ENCODE measurements at places on chromosomes 2 and 18.
A peak's percentile ranks its signal among the peaks of the same experiment; 100 is the strongest.

DNA sequence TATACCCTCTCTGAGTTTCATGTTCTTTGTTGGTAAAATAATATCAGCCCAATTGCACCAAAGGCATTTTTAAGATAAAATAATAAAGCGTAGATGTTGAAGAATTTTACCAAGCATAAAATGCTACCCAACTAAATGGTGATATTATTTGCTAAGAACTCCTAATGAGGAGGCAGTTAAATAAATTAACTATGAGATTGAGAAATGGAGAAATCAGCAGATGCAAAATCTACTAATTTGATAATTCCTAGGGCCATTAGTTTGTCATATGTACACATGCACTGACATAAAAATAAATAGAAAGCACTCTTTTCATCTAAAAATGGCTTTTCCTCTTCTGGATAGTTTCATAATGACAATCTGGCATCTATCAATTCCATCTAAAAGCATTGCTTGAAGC is 681.5 kb upstream of the FAM98A start:
- no peak for DNase-seq

DNA sequence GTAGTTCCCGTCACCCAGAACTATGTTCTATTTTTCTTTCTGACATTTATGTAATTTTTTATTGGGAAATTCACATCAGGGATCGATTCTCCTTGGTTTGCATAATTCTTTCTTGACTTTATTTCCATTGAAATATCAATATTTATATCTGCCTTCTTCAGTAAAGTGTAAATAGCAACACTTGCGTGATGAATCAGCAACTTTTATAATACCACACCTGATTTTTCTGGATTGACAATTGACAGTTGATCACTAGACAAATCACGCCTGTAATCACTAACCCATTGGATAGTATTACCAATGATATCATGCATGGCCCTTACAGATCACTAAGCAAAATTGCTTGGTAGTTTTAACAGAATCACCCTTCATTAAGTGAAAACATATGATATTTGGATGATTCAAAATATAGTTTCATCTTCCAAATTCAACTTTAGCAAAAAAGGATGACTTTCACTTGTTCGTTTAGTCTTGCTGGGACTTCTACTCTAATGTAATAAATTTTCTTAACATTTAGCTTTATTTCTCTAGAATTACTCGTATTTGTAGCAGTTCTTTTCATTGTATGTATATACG is 139.0 kb upstream of the RASGRP3 start:
- DNase-seq, result no peak

GRCh38 chr2:80461505-80462197 is 157.1 kb upstream of the LRRTM1 start:
- no peak for DNase-seq

- DNase-seq, result peak; percentile 87
These were observed 3.9 kb upstream of the WDSUB1 start for GRCh38 chr2:159290289-159290907.

- DNase-seq, result peak; percentile 43
These were observed 71.3 kb downstream of the VWA3B start for GRCh38 chr2:98158305-98158704.

- no peak for DNase-seq
These were observed 98.3 kb downstream of the DTNA start for GRCh38 chr18:34808389-34808788.

- DNase-seq, result no peak
These were observed 239.9 kb downstream of the CYRIA start for GRCh38 chr2:16425462-16426336.

DNA sequence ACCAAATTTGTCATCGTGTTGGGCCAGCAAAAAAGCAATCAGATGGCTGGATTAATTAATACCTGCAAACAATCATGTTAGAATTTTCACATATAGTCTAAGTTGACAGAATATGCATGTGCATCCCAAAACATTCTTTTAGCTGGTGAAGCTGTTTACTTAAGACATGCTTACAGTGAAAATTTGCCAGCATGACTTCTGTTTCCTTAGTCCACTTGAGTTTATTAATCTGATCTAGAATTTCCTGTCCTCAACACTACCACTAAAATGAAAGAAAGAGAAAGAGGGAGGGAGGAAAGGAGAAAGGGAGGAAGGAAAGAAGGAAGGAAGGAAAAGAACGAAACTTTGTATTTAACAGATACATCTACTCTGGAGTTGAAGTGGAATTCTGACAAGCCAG is 2109.9 kb upstream of the PIK3C3 start:
- DNase-seq, result no peak

GRCh38 chr2:201621293-201621999 is 21.9 kb downstream of the TMEM237 start:
- DNase-seq, result peak; percentile 21

- DNase-seq, result peak; percentile 66
These were observed at the start of gene CYBRD1 for GRCh38 chr2:171522052-171522787. CYBRD1 (plus strand) TSS chr2:171522474; CDS start chr2:171522546, 72 bp downstream.

DNA sequence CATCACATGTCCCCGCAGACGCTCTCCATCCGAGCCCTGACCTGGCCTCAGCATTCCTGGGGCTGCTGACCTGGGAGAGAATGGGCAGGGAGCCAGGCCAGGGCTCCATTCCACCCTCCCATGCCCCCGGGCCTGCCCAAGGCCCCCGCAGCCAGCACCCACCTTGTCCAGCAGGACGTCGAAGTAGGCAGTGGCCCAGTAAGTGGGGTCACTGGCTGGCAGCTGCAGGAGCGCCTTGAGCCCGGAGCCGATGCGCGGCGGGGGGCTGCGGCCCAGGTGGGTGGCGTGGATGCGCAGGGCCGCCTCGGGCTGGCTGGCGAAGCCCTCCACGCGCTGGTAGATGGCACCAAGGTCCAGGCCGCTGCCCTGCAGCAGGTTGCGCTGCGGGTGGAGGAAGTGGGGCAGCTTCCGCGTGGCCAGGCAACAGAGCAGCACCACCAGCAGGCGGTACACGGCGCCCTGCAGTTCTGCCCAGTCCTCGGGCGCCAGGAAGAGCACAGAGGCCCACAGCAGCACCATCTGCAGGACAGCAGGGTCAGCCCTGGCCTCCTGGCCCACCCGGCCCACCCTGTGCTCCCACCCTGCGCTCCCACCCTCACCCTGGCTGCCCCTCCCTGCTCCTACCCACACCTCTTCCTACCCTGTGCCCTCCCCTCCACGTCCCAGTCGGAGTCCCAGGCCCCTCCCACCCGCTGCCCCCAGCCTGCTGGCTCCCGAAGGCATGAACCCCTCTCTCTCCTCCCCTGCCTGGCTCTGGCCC is 7.6 kb downstream of the MAB21L4 start:
- DNase-seq, result no peak

- DNase-seq, result no peak
These were observed 62.9 kb upstream of the ASPRV1 start for GRCh38 chr2:70024284-70024683.

- DNase-seq, result no peak
These were observed 47.8 kb upstream of the SLC4A10 start for GRCh38 chr2:161576421-161576820.

GRCh38 chr18:74582642-74583041 is 15.0 kb upstream of the ZNF407 start:
- DNase-seq, result no peak

- no peak for DNase-seq
These were observed 45.0 kb upstream of the RMP24 start for GRCh38 chr18:35927430-35927829.

GRCh38 chr2:239640676-239641578 is 240.1 kb upstream of the HDAC4 start:
- no peak for DNase-seq

- no peak for DNase-seq
These were observed 531.6 kb upstream of the CHAC2 start for GRCh38 chr2:53235836-53236582.

DNA sequence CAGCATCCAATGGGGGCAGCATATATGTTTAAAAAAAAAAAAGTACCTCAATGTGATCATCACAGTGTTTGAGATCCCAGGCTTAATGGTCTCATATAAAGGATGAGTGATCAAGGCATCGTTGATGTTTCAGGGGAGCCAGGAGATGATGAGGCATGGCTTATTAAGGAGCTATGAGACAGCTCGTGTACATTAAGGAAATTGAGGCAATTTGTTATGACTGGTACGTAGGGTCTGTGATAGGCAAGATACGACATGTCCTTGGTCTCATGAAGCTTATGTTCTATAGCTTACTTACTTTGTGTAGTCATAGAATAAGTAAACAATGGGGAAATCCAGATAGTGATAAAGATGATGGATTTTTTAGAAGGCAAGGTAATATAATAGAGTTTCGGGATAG is 49.1 kb upstream of the FAM171B start:
- no peak for DNase-seq

- no peak for DNase-seq
These were observed 34.6 kb downstream of the EIPR1 start for GRCh38 chr2:3343012-3343411.

DNA sequence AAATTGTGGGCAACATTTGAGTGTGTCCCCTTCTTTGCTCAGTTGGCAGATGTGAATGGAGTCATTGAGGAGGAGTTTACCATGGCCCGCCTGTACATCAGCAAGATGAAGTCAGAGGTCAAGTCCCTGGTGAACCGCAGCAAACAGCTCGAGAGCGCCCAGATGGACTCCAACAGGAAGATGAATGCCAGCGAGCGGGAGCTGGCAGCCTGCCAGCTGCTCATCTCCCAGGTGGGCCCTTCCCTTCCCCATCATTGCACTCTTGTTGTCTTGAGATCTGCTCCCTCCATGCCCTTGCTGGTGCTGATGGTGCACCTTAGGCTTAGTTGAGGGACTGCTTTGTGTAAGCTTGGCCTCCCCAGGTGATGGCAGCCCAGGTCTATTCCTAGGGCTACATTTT is 47.5 kb upstream of the LYPD6B start:
- DNase-seq, result no peak

DNA sequence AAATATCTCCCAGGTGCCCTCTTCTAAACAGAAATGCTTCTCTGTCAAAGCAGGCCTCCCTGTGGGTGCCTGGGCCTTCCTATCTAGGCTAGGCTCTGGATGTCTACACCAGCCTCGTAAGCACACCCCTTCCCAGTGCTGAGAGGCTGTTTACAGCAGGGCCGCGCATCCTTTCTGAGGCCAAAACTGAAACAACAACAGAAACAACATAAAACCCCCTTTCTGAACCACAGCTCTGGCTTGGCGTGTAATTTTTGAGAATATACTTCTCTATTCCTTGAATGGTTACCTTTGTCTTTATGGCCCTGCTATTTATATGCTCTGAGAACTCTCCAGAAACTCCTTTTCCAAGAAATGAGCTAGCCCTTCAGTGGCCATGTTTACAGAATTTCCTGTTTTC is 118.4 kb downstream of the BCL2L11 start:
- DNase-seq, result no peak

- DNase-seq, result no peak
These were observed 22.9 kb upstream of the DARS1 start for GRCh38 chr2:136008205-136008865.

DNA sequence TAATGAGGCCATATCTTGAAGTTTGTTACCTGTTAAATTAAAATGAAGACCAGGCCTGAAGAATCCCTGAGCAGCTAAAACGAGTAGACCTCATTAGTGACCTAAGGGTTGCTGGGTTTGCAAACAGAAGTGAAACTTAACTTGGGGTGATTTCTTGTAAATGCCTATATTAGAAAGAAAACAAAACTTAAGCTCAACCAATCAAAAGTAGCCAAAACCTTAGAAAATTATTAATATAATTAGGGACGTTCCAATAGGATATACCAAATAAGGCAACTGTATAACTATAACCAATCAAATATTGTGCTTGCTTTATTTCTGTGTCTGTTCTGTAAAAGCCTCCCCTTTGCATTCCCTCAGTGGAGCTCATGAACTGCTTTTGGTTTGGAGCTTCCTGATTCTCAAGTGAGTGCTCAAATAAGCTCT is 137.9 kb upstream of the VRK2 start:
- DNase-seq, result no peak

GRCh38 chr2:218079943-218080913 is 11.2 kb downstream of the RUFY4 start:
- no peak for DNase-seq

GRCh38 chr2:108611021-108611420 is 76.8 kb downstream of the LIMS1 start:
- DNase-seq, result no peak

GRCh38 chr18:29084120-29084519 is 907.2 kb upstream of the CDH2 start:
- no peak for DNase-seq

GRCh38 chr2:1234731-1235308 is 178.4 kb upstream of the TPO start:
- DNase-seq, result peak; percentile 51

DNA sequence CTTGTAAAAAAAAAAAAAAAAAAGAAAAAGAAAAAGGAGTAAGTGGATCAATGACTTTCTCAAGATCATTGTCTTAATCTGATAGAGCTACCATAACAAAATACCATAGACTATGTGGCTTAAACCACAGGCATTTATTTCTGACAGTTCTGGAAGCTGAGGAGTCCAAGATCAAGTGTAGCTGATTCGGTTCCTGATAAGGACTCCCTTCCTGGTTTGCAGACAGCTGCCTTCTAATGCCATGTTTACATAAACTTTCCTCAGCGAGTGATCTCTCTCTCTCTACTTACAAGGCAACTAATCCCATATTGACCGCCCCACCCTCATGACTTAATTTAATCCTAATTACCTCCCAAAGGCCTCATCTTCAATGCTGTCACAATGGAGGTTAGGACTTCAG is 36.5 kb upstream of the SIX2 start:
- DNase-seq, result no peak

GRCh38 chr2:177783835-177784744 is 288.5 kb downstream of the PDE11A start:
- DNase-seq, result peak; percentile 69

- no peak for DNase-seq
These were observed 149.2 kb downstream of the TGIF1 start for GRCh38 chr18:3599195-3599594.

GRCh38 chr18:12679183-12679786 is 21.4 kb upstream of the SPIRE1 start:
- DNase-seq, result no peak

DNA sequence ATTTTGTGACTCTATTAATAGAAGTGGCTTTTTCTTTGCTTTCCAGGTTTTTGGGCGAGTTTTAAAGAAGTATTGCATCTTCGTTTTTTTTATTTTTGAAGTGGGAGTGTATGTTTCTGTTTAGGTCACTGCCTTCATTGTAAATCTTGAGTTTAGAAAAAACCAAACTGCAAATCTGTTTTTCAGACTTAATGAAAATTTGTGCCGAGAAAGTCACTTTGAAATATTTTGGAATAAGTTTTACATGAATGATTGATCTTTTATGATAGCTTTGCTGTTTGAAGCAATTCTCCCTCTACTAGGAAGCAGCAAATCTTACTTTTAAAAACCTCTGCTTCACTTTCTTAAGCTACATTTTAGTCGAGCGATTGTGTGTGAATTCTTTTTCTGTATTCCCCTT is 2.2 kb downstream of the SMAD4 start:
- no peak for DNase-seq

- DNase-seq, result no peak
These were observed 89.8 kb upstream of the GRB14 start for GRCh38 chr2:164710837-164711765.

GRCh38 chr2:226023383-226023782 is 623.9 kb downstream of the NYAP2 start:
- DNase-seq, result no peak

DNA sequence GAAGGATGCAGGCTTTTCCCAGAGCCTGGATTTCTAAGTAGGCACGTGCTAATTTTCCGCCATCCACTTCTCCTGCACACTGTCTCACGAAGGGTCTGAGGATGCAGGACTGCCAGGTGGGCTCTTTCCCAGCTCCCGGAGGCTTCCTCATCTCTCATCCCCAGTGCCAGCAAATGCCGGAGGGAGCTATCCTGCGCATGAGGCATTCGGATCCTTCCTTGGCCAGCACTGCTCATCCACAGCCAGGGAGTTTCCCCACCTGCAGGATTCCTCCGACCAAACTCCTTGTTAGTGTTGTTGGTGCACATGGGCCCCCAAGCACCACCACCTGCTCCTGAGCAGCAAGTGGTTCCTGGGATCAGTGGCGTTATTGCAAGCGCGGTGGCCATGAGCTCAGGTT is 5.0 kb downstream of the CNDP1 start:
- DNase-seq, result no peak

Data from skeletal muscle cell (primary cell).